ENCODE measurements at places on chromosomes 7 and 10.

DNA sequence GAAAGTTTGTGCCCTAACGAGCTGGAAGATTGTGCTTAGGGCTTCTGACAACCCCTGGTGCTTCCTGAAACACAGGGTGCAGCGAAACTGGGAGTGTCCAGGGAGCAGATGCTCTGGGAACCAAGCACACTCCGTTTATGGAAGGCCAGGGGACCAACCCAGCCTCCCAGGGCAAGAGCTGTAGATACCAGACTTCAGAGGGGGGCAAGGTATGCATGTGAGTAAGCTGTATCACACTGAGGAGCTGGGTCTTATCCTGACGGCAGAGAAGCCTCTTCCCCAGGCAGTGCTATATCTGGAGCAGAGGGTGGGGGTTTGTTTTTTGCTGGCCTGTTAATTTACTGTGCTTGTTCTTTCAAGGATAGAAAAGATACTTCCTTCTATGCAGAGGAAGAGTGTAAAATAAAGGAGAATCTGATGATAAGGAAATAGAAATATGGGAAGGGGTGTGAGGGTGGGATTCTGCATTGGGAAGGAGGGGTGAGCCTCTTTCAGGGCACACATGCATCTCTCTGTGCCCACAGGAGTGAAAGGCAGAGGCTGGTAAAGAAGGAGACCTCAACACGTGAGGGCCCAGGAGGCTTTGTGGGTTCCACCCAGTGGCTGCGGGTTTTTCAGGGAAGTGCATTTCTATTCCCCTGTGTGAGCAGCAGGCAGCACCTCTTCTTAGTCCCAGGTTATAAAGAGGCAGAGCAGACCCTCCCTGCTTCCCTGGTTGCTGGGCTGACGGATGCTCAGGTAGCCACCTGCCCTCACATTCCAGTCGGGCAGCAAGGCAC is 314.1 kb downstream of the TCERG1L start:
- DNase-seq, result no peak

DNA sequence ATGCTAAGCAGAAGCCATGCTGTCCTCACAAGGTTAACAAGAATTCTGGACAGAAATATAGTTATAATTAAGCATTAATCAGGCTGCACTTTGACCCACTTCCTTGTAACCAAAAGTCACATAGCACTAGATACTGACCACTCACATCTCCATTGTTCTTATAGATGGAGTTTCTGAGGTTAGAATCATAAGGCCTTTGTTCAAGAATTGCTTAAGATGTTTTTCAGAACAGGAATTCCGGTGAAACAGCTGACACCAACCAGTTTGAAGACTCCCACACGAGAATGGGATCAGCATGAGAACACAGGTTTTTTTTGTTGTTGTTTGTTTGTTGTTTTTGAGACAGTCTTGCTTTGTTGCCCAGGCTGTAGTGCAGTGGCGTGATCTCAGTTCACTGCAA is 488.3 kb upstream of the NRP1 start:
- DNase-seq, result no peak

DNA sequence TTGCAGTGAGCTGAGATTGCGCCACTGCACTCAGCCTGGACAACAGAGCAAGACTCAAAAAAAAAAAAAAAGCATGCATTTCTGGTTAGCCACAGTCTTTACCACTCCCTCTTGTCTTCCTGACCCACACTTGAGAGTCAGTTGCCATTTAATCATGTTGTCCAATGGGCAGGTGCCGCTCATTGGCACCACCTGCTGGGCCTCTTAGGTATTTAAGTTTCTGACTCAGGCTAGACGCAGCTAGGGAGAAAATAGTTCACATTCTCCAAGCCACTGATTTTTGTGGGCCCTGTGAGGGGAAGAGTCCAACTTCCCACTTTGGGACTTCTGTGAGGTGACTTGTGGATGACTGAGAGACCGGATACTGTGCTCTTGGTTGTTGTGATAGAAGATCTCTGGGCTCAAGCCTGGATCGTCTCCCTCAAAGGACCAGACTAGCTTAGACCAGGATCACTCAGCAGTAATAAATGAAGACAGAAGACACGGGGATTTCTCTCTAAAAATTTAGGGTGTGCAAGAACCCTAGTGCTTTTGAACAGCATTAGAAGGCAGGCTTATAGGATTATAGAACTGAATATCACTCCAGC is 26.8 kb upstream of the SORCS3 start:
- DNase-seq, result peak; percentile 8

DNA sequence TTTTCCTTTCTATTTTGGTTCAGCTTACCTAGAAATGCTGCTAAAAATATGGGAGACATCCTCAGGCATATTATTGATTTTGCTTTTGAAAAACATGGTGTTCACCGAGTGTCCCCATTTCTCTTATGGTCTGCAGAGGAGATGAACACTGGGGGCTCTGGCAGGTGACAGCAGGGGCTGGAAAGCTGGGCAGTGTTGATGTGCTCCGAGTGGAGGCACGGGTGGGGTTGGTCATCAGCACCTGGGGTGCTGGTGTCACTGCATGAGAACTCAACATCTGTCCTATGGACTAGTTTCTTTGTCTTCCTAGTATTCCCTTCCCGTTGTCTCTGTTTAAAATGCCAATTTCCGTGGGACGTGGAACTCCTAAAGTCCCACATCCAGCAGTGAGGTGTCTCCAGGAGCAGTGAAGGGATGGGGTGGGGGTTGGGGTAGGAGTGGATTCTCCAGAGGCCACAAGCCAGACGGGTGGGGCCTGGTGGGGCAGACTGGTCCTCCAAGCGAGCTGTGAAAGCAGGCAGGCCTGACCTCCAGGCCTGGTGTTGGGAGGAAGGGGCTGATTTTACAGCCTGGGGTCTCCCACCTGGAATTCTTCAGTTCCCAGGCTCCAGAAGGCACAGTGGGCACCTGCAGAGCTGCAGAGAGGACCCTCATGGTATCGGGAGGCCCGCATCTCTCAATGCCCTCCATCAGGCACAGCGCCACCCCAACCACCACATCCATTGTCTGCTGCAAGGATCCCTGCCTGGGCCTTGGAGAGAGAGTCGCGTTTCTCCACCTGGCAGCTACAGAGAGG is 24.4 kb downstream of the ZNF775 start:
- no peak for DNase-seq

DNA sequence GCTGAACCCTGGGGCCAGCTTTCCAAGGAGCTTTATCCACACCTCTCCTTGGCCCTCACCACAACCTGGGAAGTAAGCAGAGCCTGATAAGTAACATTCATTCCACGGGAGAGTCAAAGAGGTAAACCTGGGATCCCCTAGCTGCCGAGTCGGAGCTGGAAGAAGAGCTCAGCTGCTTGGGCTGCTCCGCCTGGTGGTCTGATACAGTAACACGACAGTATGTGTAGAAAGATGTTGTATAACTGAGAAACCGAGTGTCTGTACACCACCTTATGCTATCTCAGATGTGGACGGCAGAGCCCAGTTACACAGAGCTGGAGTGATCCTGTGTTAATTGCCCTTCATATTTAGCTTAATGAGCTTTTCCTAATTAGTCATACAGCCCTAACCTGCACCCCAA is 151.3 kb upstream of the KMT2E start:
- no peak for DNase-seq

DNA sequence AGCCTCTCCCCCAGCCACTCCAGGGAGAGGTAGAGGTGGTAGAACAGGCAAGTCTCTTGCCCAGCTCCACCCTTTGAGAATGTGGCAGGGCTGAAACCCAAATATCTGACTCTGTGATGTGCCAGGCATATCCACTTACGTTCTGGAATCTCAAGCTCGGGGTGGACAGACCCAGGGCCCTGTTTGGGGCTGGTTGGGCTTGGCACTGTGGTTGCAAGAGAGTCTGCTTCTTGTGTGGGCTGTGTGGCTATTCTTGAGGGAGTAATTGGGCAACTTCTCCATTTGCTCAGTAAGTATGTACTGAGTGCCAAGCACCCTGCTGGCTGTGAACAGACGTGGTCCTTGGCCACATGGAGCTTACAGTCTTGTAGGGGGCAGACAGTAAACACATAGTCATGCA is 4.7 kb downstream of the UBTD1 start:
- no peak for DNase-seq

DNA sequence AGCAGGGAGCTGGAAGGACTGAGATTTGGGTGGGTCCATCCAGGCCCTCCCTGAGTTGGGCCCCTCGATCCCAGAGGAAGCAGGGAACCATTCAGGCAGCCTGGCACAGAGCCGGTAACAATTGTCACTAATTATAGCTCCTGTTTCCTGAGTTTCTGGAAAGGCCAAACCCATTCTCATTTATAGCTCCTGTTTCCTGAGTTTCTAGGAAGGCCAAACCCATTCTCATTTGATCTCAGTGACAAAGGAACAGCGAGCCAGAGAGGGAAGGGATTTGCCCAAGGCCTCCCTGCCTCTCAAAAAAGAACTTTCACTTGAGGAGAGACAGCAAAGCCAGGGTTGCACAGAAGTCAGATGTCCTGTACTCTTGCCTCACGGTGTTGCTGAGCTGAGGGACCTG is 521.9 kb downstream of the TYW1 start:
- DNase-seq, result no peak

GRCh38 chr7:99036546-99037111 is 107.3 kb downstream of the SMURF1 start:
- DNase-seq, result no peak

- DNase-seq, result no peak
These were observed 301.5 kb downstream of the FZD1 start for GRCh38 chr7:91565499-91566401.

GRCh38 chr7:16492513-16493062 is 27.1 kb upstream of the SOSTDC1 start:
- no peak for DNase-seq

GRCh38 chr7:131574741-131575140 is 18.3 kb upstream of the PODXL start:
- DNase-seq, result no peak

DNA sequence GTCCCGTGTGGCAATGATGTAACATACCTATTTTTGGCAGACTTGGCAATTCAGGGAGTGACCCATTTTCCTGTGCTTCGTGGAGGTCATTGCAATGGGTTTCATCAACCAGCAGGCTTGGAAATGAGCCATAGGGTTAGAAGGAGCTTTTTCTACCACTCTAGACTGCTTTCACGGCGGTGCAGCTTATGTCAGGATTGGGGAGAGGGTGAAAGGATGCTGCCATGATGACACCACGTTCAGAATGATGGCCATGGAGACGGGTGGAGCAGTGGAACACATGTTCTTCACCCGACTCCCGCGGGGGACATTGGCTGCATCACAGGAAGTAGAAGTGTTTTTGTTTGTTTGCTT is 220.2 kb downstream of the EMX2 start:
- DNase-seq, result no peak

- no peak for DNase-seq
These were observed 216.0 kb upstream of the DKK1 start for GRCh38 chr10:52098130-52098529.

- peak; percentile 34 for DNase-seq
These were observed 10.7 kb downstream of the APBB1IP start for GRCh38 chr10:26448706-26449435.

DNA sequence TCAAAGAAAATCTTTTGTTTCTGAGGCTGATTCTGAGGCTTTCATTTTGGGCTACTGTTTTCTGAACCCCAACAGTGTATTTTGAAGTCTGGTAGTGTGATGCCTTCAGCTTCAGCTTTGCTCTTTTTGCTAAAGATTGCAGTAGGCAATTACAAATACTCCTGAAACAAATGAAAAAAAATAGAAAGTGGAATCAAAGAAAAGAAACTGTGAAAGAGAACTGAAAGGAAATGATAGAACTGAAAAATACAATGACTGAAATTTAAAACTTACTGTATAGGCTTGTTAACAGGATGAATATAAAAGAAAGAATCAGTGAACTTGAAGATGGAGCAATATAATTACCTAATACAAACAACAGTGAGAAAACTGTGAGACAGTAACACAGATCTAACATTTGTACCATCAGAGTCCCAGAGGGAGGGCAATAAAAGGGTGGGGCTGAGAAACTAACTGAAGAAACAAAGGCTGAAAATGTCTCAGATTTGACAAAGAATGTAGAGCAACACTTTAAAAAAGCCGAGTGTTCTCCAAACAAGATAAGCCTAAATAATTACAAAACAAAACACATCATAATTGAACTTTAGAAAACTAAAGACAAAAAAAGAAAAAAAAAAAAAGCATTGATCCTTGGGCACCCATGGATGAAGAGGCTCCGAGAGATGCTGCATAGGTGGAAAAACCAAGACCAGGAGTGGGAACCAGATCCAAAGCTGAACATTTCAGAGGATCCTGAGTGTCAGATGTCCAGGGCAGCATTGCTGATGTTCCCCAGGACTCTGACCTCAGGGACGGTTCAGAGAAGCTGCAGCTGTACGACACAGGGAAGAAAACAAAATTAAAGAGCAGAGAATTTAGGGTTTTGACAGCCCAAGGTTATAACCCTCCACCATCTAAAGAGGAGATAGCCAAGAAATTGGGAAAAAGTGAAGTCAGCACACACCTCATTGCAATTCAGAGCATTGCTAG is 223.2 kb upstream of the IGFBP3 start:
- no peak for DNase-seq

- no peak for DNase-seq
These were observed 310.1 kb downstream of the PTPRN2 start for GRCh38 chr7:158277219-158278141.

GRCh38 chr10:101495324-101495925 is 92.6 kb downstream of the POLL start:
- no peak for DNase-seq

DNA sequence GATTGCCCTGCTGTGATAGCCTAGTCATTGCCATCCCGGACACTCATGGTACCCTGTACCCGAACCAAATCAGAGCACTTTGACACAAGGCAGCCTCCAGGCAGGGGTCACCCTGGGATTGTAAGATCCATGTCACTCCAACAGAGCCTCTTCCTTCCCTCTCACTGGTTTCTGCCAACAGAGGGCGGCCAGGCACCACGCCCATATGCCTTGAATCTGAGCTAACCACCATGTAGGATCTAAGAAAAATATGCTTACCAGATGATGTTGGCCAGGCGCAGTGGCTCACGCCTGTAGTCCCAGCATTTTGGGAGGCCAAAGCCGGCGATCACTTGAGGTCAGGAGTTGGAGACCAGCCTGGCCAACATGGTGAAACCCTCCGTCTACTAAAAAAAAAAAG is 389.2 kb upstream of the KLF6 start:
- DNase-seq, result no peak

DNA sequence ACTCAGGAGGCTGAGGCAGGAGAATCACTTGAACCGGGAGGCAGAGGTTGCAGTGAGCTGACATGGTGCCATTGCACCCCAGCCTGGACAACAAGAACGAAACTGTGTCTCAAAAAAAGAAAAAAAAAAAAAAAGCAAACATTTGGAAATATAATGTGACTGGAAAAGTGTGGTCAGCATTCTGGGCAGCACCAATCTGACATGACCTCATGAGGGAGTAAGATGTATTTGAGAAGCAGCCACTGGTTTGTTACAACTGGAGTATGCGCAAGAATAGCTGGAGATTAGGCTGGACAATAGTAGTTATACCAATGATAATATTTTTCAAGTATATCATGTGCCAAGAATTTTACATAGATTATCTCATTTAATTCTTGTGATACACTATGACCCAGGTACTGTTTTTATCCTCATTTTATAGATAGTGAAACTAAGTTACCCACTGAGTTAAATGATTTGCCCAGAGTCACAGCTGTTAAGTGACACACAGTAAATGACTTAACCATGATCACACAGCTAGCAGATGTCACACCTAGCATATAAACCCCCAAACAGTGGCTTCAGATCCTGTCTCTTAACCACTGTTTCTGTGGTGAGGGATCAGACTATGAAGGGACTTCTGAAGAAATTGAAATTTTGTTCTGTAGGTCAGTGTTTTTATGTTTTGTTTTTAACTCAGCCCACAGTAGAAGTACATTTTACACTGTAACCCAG is 11.1 kb downstream of the MCU start:
- no peak for DNase-seq
